K562 (cell line): ENCODE measurements at places on chromosomes 7 and 10. TPM values are rescaled to one million over a fixed set of nuclear protein-coding genes. Genes with fewer than 3 reads are reported as not detected.

MINDY4 gene
- 12.6 and 13.1 TPM in 2 replicates for total RNA-seq

APBB1IP gene
- 0.11 and 0.22 TPM in 2 replicates for total RNA-seq

HELLS gene
- 40.8 and 45.7 TPM in 2 replicates for total RNA-seq

GPR26 gene
- total RNA-seq = not detected in 2 replicates

DNA sequence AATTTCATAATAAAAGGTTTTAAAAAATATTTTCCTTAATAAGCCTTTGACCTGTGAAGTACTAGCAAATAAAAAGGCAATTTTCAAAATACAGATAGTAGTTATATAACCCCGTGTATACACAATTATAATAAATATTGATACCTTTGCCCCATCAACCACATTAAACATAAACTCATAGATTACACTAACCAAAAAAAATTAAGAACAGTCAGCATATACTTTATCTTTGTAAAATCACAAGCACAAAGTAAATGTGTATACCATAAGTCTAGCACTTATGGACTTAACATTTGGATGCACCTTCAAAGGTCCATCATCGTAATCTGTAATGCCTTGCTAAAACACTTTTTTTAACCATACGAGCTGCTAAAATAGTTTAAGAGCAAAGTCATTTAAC lies 123.4 kb downstream of the SNX13 start:
- no peak for DNase-seq

- DNase-seq = no peak
Measured at GRCh38 chr10:79206300-79207095, 137.7 kb downstream of the ZMIZ1 start.

DNA sequence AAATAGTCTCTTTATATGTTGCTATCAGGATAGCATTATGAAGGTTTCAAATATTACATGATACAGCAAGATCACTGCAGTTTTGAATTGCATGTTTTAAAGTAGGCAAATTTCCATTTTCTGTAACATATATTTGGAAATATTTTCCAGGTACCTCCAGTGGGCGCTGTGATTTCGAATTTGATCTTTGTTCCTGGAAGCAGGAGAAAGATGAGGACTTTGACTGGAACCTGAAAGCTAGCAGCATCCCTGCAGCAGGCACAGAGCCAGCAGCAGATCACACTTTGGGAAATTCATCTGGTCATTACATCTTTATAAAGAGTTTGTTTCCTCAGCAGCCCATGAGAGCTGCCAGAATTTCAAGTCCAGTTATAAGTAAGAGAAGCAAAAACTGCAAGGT lies 299.0 kb downstream of the MALRD1 start:
- no peak for DNase-seq

GRCh38 chr7:135930565-135931461 lies 46.3 kb downstream of the MTPN start:
- DNase-seq = no peak

- DNase-seq = no peak
Measured at GRCh38 chr10:85900061-85900460, 466.5 kb downstream of the GRID1 start.

DNA sequence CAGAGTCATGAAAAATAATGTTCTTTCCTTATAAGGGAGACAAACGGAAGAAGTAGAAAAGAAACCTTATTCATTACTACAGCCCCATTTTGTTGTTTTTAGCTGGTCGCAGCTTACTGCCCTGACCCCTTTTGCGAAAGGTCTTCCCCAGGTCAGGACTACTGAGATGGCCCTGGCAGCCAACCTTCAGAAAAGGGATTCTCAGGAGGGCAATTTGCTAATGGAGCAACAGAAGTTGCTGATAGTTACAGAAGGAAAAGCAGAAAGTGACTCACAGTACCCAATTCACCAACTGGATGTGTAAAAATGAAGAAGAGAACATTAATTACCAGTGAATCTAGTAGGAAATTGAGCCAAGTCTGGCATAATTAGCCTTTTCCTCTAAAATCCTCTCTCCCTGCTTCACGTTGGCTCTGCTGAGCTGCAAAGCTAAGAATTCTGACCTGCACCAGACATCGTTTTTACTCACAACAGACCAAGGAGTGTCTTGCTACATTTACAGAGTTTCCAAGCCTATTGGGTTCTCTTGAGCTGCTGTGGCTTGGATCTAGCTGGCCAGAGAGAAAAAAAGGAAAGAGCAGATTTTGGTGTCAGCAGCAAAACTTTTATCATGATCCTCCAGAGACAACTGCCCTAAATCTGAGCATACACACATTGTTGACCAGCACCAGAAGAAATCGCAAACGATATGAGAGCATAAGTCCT lies 499.9 kb upstream of the FZD8 start:
- DNase-seq = no peak

DNA sequence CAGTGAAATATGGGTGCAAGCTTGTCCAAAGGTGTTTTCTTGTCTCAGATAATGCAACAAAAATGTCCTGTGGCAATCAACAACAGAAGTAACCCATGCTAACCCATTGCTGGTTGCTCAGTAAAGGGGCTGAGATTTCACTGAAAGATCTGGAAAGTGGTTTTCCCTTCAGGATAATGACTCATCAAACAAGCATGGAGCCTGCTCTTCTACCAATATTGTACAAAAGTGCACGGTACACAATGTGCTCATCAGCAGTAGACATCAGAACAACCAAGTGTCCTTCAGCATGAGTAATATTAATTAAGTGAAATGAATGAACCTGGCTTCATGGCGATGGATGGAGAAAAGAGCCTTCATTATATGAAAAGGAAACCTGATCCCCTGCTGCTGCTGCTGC lies 287.1 kb upstream of the NEBL start:
- DNase-seq = no peak

GRCh38 chr7:50679218-50680007 lies 103.3 kb downstream of the GRB10 start:
- no peak for DNase-seq

DNA sequence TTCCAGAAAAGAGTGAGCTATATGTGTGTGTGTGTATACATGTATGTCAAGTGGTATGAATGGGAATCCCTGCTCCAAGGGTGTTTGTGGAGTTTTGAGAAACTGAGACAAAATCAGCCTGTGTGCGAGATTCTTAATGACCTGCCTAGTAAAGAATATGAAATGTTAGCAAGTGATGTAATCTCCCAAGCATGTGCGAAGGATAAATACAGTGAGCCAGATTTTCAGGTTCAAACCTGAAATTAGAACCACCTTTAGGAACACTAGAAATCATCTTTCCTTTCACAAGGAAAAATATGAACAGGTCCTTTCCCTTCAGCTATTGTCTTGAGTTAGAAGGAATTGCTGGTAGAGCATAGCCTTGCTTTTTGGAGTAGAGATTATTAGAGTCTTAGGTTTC lies 457.6 kb downstream of the LRMDA start:
- DNase-seq = no peak

- DNase-seq = peak; percentile 49
Measured at GRCh38 chr10:32005050-32005449, 51.2 kb downstream of the KIF5B start.
